ENCODE measurements at places on chromosomes 2 and 18.

GRCh38 chr18:48109961-48110493 is 179.6 kb upstream of the SMAD2 start:
- no peak for DNase-seq

- no peak for DNase-seq
Observed at GRCh38 chr2:201072201-201072530, 365 bp downstream of the NDUFB3 start.

- no peak for DNase-seq
Observed at GRCh38 chr2:2655453-2656114, 324.5 kb upstream of the MYT1L start.

DNA sequence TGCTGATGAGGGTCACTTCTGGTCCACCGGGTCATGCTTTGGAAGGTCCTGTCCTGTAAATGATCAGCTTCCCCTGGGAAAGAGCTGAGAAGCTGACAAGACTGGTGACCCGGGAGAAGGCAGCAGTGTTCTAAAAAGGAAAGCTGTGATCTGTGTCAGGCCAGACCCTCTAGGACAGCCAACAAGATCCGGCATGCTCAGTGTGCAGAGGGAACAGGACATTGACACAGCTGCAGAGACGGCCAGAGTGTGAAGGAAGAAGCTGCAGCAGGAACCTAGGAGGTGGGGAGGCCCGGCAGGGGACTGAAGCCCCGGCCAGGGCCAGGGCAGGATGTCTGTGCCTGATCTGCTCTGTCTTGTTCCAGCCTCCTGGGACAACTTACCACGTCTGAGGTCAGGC is 372.7 kb upstream of the ID2 start:
- DNase-seq = no peak

DNA sequence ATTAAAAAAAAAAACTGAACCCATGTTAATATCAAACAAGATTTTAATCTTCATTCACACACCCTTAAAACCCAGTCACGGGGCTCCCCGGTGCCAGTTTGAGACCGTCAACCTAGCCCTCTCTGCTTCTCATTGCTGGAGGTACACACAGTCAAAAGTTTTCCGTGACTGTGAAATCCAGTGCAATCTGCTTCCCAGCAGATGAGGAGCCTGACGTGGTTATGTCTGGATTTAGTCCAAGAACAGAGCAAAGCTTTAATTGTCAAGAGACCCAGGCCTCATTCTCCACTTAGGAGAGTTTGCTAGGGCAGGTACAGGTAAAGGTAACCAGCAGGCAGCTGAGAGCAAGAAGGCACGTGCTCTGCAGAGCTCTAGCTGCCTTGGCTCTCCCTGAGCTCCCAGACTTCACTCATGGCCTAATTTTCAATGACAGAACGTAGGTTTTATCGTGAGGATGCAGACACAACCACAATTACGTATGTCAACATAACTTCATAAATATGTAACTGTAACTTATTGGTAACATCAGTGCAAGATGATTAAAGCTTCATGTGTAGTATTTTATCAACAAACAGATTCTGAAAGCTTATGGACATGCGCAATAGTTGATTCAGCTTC is 56.3 kb downstream of the SLC16A14 start:
- no peak for DNase-seq
